Stimulated activated CD4-positive, alpha-beta T cell treated with anti-CD3 and anti-CD28 coated beads, TNF-alpha, amount 100 ng/mL, for 1 hour (primary cell): ENCODE measurements at places on chromosomes 1 and 21.

DNA sequence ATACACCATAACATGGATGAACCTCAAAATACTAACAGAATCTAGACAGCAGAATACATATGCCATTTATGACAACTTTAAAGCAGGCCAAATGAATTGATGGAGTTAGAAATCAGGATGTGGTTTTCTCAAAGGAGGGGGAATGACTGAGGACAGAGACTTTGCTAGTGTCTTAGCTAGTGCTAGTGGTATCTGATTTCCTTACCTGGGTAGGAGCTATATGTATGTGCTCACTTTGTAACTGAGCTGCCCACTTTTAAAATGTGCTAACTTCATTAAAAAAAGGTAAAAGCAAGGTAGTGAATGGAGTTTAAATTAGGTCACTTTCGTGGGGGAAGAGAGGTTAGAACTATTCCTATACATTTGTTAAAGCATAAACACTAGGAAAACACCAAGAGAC, 2.6 kb downstream of the GTF2B start:
- no peak for DNase-seq

- DNase-seq = no peak
Measured at GRCh38 chr1:62876535-62876934, 92.6 kb downstream of the ATG4C start.

DNA sequence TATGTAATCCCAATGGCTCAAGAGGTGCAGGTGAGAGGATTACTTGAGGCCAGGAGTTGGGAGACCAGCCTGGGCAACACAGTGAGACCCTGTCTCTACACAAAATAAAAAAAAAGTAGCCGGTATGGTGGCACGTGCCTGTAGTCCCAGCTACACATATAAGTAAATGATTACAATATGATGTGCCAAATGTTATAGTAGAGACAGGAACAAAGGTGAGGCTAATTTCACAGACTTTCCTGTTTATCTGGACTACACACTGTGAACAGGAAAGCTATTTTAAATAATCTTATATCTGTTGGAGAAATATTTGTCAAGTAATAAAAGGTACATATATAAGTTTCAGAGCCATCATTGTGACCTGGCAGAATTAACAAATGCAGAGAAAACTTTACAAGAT, 77.7 kb downstream of the UROD start:
- DNase-seq = no peak

GRCh38 chr1:243713470-243714186, 136.4 kb downstream of the AKT3 start:
- DNase-seq = no peak

GRCh38 chr1:46513536-46513935, 23.9 kb downstream of the DMBX1 start:
- no peak for DNase-seq

- DNase-seq = no peak
Measured at GRCh38 chr1:161933592-161934588, 89.8 kb downstream of the OLFML2B start.

DNA sequence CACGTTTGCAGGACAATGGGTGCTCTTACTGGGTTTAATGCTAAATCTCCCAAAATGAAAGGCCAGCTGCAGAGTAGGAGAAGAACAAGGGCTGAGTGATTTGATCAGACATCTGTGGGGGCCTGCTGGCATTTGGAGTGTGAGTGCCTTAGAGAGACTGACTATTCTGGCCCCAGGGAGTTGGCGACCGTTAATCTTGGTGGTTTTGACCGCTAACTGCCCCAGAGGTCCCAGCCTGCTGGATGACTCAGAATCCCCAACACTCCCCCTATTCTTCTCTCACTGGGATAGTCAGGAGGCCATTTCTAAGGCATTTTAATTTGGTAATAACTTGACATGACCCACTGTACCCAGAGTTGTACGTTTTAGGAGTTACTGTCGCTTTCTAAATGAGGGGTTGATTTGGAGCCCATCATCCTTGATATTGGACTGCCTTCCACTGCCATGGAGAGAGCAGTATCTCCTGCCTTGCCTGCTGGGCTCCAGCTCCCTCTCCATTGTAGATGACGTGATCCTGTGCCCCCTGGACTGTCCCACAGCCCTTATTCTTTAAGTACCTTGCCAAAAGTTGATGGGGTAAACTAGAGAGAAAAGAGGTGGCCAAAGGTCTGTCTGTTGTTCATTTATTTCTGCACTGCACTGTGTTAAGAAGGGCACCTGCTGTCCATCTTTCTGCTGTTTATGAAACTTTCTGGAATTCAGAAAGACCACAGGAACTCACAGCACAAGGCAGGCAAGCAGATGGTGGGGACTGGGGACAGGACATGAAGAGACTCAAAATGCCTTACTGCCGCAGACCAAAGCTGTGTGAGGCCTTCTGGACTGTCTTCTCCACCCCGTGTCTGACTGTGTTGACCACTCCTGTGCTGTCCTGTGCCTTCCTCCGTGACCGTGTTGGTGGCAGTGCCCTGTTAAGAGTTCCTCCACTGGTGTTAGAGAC, 98.2 kb upstream of the ARTN start:
- DNase-seq = no peak
